Vagina (tissue), 2 donors: ENCODE measurements at places on chromosomes 5 and 9. TPM values are rescaled to one million over a fixed set of nuclear protein-coding genes. Genes with fewer than 3 reads are reported as not detected.

- no peak overlapping the region for H3K27ac ChIP-seq
- H3K27me3 ChIP-seq: no peaks in the 10 kb centered on the region
- H3K4me3 ChIP-seq: no peak overlapping the region
- H3K36me3 ChIP-seq: peaks cover 10% of the 10 kb centered on the region
- peaks cover 11% of the 10 kb centered on the region for H3K4me1 ChIP-seq
- DNase-seq: no peak
These were observed 11.6 kb downstream of the POLK start for GRCh38 chr5:75523275-75523674.

DNA sequence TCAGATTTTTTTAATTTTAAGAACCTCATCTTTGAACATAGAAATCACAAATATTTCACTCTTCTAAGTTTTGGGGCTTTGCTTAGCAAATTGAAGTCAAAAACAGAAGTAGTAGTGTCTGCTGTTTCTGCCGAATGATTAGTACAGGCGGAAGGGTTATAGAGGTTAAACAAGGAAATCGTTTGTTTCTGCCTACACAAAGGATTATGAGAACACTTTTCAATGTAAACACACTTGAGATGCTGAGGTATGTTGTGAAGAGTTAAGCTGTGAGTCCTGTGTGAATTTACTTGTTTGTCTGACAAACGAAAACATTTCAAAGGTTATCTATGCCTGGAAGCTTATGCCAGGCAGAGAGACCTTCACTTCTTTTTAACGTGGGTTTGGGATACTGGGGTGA, 224.8 kb downstream of the CETN3 start:
- peaks cover 6% of the 10 kb centered on the region for H3K4me1 ChIP-seq
- H3K27me3 ChIP-seq: no peaks in the 10 kb centered on the region
- H3K4me3 ChIP-seq: no peak overlapping the region
- no peak overlapping the region for H3K27ac ChIP-seq
- H3K36me3 ChIP-seq: no peaks in the 10 kb centered on the region
- DNase-seq: no peak

- H3K27me3 ChIP-seq: no peaks in the 10 kb centered on the region
- H3K4me1 ChIP-seq: peaks cover 7% of the 10 kb centered on the region
These were observed 5.5 kb upstream of the DNAJB5 start for GRCh38 chr9:34984049-34984448.

- H3K4me1 ChIP-seq: no peaks in the 10 kb centered on the region
- H3K27ac ChIP-seq: no peak overlapping the region
- H3K27me3 ChIP-seq: no peaks in the 10 kb centered on the region
- H3K36me3 ChIP-seq: no peaks in the 10 kb centered on the region
- H3K4me3 ChIP-seq: no peak overlapping the region
These were observed 919.5 kb downstream of the DTWD2 start for GRCh38 chr5:118068886-118069285.

GRCh38 chr9:93682155-93682968, 106.0 kb downstream of the PHF2 start:
- H3K4me3 ChIP-seq: no peak overlapping the region
- H3K27ac ChIP-seq: no peak overlapping the region
- no peaks in the 10 kb centered on the region for H3K36me3 ChIP-seq
- no peak for DNase-seq
- H3K4me1 ChIP-seq: no peaks in the 10 kb centered on the region
- H3K27me3 ChIP-seq: no peaks in the 10 kb centered on the region

- no peak overlapping the region for H3K4me3 ChIP-seq
- DNase-seq: no peak
- no peak overlapping the region for H3K27ac ChIP-seq
- H3K36me3 ChIP-seq: peaks cover 1% of the 10 kb centered on the region
- no peaks in the 10 kb centered on the region for H3K4me1 ChIP-seq
These were observed 80.3 kb downstream of the S1PR3 start for GRCh38 chr9:89071591-89071990.

- no peak overlapping the region for H3K4me3 ChIP-seq
- peaks cover 15% of the 10 kb centered on the region for H3K4me1 ChIP-seq
- no peaks in the 10 kb centered on the region for H3K27me3 ChIP-seq
These were observed 34.1 kb upstream of the PLIN2 start for GRCh38 chr9:19161257-19162025.

GRCh38 chr5:169146158-169146557, 154.8 kb downstream of the SLIT3 start:
- H3K4me1 ChIP-seq: peaks cover 37% of the 10 kb centered on the region
- H3K36me3 ChIP-seq: no peaks in the 10 kb centered on the region
- no peak for DNase-seq
- H3K27me3 ChIP-seq: no peaks in the 10 kb centered on the region

DNA sequence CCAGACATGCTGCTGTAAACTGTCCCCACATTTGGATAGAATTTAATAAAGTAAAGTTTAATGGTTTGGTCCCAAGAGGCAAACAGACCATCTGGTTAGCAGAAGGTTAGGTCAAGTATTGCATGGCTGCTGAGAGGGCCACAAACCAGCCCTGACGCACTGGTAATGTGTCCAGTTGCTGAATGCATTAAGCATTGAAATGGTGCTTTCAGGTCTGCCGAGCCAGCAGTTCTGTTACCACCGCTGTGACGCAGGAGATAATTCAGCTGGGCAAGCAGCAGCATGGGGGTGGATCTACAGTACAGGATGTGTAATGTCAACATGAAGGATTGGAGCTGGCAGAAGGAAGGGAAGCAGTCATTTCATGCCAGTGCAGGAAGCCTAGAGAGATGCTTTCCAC, 16.0 kb downstream of the ZNF462 start:
- DNase-seq: no peak
- peaks cover 81% of the 10 kb centered on the region for H3K4me1 ChIP-seq
- no peaks in the 10 kb centered on the region for H3K36me3 ChIP-seq
- no peak overlapping the region for H3K4me3 ChIP-seq
- H3K27ac ChIP-seq: peak overlapping the region; percentile 68
- H3K27me3 ChIP-seq: no peaks in the 10 kb centered on the region

DNA sequence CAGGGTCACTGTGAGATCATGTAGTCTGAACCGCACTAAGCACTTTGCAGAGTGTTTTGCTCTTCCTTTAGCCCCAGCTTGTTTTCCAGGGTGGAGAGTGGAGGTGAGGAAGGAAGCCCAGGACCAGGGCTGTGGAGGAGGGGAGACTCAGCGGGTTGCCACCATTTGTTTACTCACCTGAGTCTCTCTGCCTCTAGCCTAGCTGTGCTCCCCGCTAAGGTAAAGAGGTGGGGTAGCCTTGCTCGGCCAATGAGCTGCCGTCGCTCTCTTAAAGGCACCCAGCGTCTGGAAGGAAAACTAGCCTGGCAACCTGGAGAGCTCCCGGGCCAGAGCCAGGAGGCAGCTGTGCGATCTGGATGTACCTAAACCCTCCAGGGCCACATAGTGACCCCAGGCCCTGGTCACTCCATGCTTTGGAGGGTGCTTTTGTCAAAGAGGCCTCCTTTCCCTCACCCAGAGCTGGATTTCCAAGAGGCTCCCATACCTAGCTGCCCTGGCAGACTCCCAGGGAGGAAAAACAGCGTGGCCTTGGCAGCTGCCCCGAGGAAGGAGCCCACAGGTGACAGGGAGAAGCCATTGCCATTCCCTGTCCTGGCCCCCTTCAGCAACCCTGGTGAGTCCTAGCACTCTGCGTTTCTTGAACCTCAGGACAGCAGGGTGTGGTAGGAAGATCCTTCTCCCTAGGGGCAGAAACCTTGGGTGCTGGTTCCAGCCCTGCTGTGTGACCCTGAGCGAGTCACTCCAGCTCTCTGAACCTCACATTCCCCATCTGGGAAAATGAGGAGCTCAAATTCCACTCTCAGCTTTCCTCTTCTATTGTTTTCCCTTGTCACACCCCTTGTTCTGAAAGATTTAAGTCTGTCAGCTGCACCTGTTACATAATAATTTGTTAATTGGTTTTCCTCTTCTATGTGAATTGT, 42.4 kb upstream of the LARP1 start:
- no peaks in the 10 kb centered on the region for H3K36me3 ChIP-seq
- no peak overlapping the region for H3K4me3 ChIP-seq
- H3K4me1 ChIP-seq: peaks cover 20% of the 10 kb centered on the region
- H3K27ac ChIP-seq: no peak overlapping the region
- DNase-seq: no peak

GRCh38 chr5:110475529-110475928, 250.9 kb downstream of the TMEM232 start:
- H3K27me3 ChIP-seq: no peaks in the 10 kb centered on the region
- no peaks in the 10 kb centered on the region for H3K4me1 ChIP-seq
- H3K27ac ChIP-seq: no peak overlapping the region

- no peaks in the 10 kb centered on the region for H3K36me3 ChIP-seq
- H3K4me1 ChIP-seq: peaks cover 77% of the 10 kb centered on the region
- H3K4me3 ChIP-seq: no peak overlapping the region
- peak overlapping the region; percentile 74 for H3K27ac ChIP-seq
- no peaks in the 10 kb centered on the region for H3K27me3 ChIP-seq
- no peak for DNase-seq
These were observed 45.3 kb downstream of the MAP1B start for GRCh38 chr5:72152545-72152944.

GRCh38 chr5:158992037-158992740, 107.5 kb downstream of the EBF1 start:
- H3K4me3 ChIP-seq: no peak overlapping the region
- H3K36me3 ChIP-seq: no peaks in the 10 kb centered on the region
- no peaks in the 10 kb centered on the region for H3K27me3 ChIP-seq

GRCh38 chr9:85944672-85945071, 3.7 kb downstream of the NAA35 start:
- no peak overlapping the region for H3K4me3 ChIP-seq
- no peak overlapping the region for H3K27ac ChIP-seq
- no peaks in the 10 kb centered on the region for H3K36me3 ChIP-seq
- DNase-seq: no peak
- peaks cover 44% of the 10 kb centered on the region for H3K4me1 ChIP-seq

GRCh38 chr5:180118391-180118791, 46.8 kb upstream of the RNF130 start:
- H3K4me3 ChIP-seq: no peak overlapping the region
- H3K36me3 ChIP-seq: no peaks in the 10 kb centered on the region
- no peak overlapping the region for H3K27ac ChIP-seq
- no peaks in the 10 kb centered on the region for H3K4me1 ChIP-seq
- DNase-seq: no peak

DNA sequence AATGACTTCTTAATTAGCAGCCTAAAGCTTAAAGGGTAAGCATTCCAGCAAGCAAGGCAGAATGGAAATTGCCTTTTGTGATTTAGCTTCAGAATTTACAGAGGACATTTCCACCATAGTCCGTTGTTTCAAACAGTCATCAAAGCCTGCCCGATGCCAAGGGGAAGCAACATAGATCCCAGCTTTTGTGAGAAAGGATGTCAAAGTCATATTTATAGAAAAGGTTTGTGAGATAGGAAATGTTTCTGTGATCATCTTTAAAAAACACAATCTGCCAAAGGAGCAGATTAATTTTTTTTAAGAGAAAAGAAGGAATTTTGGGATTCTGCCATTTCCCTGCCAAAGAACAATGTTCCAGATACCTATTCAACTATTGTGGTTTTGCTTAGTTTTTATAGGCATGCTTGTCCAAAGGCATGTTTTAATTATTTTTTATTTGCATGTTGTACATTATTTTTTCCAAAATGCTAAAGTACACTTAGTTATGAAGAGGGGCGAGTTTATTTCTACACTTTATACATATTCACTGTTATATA, 346.9 kb downstream of the ZNF608 start:
- no peak overlapping the region for H3K4me3 ChIP-seq
- H3K4me1 ChIP-seq: peaks cover 19% of the 10 kb centered on the region
- no peak for DNase-seq
- H3K36me3 ChIP-seq: no peaks in the 10 kb centered on the region
- no peak overlapping the region for H3K27ac ChIP-seq

DNA sequence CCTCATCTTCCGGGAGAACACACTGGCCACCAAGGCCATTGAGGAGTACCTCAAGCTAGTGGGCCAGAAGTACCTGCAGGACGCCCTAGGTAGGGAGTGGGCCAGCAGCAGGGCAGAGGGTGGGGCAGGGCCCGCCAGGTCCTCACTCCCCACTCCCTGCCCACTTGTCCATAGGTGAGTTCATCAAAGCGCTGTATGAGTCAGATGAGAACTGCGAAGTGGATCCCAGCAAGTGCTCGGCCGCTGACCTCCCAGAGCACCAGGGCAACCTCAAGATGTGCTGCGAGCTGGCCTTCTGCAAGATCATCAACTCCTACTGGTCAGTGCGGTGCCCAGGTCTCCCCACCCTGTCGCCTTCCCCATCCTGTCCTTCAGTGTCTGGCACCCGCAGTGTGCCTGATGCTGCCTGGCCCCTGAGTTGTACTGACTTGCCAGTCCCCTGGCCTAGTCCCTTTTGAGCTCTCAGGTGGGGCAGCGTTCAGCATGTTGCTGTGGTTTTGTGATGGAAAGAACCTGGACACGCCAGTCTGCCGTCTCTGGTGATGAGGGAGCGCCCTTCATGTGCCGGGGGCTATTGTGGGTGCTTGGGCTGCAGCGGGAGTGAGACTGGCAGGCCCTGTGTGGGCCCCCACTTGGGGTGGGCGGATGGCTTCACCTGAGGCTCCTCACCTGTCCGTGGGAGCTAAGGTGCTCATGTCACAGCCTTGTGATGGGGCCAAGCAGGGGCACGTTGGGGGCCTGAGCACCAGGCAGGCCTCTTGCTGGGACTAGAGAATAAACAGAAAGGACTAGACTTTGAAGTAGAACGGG, 112.3 kb downstream of the DAB2IP start:
- peaks cover 74% of the 10 kb centered on the region for H3K36me3 ChIP-seq
- no peak for DNase-seq
- no peak overlapping the region for H3K4me3 ChIP-seq
- H3K27ac ChIP-seq: peak overlapping the region; percentile 42
- peaks cover 21% of the 10 kb centered on the region for H3K4me1 ChIP-seq
- H3K27me3 ChIP-seq: no peaks in the 10 kb centered on the region

DNA sequence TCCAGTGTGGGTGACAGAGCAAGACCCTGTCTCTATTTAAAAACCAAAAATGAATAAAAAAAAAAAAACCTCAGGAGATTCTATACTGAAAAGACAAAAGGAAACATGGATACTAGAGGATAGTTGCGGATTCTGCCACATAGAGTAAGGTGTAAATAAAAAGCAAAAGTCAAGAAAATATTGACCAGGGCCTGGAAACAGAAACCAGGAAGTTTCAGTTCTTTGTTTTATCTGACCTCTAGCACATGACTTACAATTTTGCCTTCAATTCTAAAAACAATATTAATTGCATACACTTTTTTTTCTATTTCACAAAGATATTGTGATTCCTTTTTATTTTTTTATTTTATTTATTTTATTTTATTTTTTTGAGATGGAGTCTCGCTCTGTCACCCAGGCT, 96.2 kb upstream of the NMUR2 start:
- no peaks in the 10 kb centered on the region for H3K27me3 ChIP-seq
- no peak for DNase-seq
- H3K4me3 ChIP-seq: no peak overlapping the region
- no peaks in the 10 kb centered on the region for H3K4me1 ChIP-seq

- no peaks in the 10 kb centered on the region for H3K27me3 ChIP-seq
- DNase-seq: no peak
- no peaks in the 10 kb centered on the region for H3K36me3 ChIP-seq
- H3K4me1 ChIP-seq: peaks cover 9% of the 10 kb centered on the region
These were observed 28.9 kb downstream of the PLPP7 start for GRCh38 chr9:131318231-131319085.

- no peaks in the 10 kb centered on the region for H3K36me3 ChIP-seq
- no peaks in the 10 kb centered on the region for H3K27me3 ChIP-seq
- no peak overlapping the region for H3K4me3 ChIP-seq
These were observed 41.1 kb upstream of the LHFPL2 start for GRCh38 chr5:78689540-78690252.

SPINK5 gene
- total RNA-seq: 235 TPM

PCDHGA9 gene
- total RNA-seq: 8.8 TPM

CLIC3 gene
- total RNA-seq: 23.6 TPM

C5orf52 gene
- total RNA-seq: not detected

FBP2 gene
- not detected for total RNA-seq

FOXD4L5 gene
- not detected for total RNA-seq

PCAT7 gene
- not detected for total RNA-seq

SHOC1 gene
- 0.25 TPM for total RNA-seq

CEL gene
- 0.74 TPM for total RNA-seq

PCDHA6 gene
- total RNA-seq: 1.2 TPM

SEMA6A gene
- total RNA-seq: 28.7 TPM

IFNA13 gene
- total RNA-seq: not detected
